ENCODE measurements at places on chromosomes 2 and 18.

- no peak for DNase-seq
Measured at GRCh38 chr2:232018181-232018580, 56.7 kb downstream of the DIS3L2 start.

DNA sequence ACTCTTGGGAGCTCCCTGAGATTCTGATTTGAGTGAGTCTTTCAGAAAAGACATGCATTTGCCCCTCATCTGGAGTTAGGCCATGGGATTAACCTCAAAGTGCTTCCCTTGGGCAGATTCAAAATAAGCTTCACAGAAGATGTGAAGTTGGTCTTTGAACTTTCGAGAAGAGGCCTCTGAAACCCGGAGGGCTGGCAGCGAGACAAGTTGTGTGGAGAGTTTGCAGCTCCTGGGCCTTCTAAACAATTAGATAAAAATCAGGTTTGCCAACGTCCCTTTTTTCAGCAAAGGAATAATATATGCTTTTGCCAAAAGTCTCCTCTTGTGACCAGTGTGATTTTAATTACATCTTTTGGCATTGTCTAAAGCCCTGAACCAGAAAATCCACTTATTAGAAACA is 489.7 kb downstream of the SOX11 start:
- no peak for DNase-seq

GRCh38 chr2:20227894-20228505 is 3.1 kb upstream of the SDC1 start:
- no peak for DNase-seq

DNA sequence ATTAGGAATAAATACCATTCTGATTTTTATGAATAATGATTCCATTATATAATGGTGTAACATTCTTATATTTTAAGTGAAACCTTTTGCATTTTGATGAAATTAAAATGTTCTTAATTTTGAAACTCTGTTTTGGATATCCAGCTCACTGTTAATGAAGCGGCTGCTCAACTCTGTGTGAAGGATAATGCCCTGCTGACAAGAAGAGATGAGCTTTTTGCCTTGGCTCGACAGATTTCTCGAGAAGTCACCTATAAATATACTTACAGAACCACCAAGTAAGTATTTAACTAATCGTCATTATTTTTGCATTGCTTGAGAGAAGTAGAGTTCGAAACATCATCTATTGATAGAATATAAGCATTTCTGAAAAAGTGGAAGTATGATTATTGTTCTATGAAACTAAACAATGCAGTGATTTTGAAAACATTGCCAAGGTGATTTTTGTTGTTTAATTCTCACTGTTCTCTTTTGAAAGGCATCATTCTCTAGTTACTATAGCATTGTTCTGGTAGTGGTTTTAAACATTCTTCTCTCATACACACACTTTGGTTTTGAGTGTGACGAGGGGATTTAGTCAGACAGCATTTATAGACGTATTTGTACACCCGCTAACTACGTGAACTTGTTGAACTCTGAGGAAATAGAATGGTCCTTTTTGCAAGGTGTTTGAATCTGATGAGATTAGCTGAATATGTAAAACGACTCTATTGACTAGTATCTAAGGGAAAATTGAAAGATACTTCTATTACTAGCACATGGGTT is 21.5 kb downstream of the NAB1 start:
- DNase-seq: no peak

DNA sequence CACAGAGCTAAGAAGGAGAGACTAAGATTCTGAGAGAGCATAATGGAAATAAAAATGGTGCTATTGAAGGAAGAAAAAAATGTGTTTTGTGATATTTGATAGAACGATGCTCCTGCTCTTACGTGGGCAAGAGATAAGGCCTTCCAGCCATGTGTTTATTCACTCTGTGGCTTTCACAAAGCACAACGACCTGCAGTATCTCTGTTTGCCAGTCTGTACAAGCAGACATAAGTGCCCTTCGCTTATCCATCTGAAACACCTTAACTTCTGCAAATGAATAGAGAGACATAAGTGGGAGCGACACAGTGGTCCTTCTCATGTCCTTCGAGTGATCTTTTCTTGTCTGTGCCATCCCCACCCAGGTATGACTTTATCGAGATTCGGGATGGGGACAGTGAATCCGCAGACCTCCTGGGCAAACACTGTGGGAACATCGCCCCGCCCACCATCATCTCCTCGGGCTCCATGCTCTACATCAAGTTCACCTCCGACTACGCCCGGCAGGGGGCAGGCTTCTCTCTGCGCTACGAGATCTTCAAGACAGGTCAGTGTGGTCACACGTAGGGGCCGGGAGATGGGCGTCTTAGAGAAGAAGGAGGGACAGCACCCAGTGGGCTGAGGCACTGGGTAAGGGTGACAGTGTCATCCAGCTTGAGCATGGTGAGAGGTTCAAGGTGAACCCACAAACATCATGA is 33.7 kb downstream of the NRP2 start:
- DNase-seq: no peak

- no peak for DNase-seq
Measured at GRCh38 chr18:58344861-58345463, 283.9 kb downstream of the ALPK2 start.

GRCh38 chr18:75314117-75314516 is 103.5 kb downstream of the TSHZ1 start:
- no peak for DNase-seq
